NCI-H1092 treated with DMSO at 0.1 percent for 48 hours (cell line): ENCODE measurements at places on chromosomes 4 and X.

DNA sequence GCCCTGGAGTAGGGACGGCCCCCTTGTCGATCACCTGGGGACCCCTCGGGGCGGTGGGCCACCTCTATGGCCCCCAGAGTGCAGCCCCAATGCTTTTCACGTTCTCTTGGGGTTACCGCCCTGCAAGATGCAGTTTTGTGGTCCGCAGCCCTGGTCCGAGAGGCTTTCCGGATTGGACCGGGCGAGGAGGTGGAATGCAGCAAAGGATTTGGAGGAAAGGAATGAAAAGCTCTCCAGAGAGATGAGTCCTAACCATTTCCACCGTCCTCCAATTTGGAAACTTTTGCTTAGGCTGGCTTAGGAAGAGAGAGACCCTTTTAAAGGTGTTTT lies 601 bp downstream of the SLC25A43 start:
- DNase-seq: no peak

- DNase-seq: no peak
Observed at GRCh38 chrX:130081421-130082045, 28.8 kb downstream of the ELF4 start.

DNA sequence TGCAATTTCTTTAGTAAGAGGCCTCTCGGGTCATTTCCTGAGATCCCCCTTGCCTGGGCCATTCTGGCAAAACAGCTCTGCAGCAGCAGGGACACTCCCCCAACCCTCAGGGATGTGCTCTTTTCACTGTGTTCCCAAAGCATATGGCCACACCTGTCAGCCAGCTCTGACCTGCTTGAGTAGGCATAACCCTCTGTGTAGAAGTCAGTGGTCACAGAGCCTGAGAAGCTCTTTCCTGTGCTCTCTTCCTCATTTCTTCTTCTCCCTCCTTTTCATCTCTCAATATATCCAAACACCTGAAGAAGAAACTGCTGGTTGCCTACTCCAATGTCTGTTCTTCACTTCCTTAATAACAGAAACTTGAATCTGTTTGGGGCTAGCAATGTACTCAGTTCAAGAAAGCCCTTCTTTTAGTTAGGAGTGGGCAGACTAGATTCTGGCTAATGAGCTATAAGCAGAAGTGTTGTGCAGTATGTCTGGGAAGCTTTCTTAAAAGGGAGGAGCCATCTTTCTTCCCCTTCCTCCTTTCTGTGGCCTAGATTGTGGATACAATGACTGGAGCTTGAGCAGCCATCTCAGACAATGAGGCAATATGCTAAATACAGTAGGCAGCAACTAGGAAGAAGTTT lies 73.3 kb downstream of the PRPS1 start:
- DNase-seq: no peak

- no peak for DNase-seq
Observed at GRCh38 chr4:52780206-52780605, 29.0 kb upstream of the ERVMER34-1 start.

- no peak for DNase-seq
Observed at GRCh38 chr4:137648531-137648930, 116.2 kb upstream of the PCDH18 start.

- DNase-seq: no peak
Observed at GRCh38 chr4:122012735-122013134, 60.9 kb upstream of the TRPC3 start.

DNA sequence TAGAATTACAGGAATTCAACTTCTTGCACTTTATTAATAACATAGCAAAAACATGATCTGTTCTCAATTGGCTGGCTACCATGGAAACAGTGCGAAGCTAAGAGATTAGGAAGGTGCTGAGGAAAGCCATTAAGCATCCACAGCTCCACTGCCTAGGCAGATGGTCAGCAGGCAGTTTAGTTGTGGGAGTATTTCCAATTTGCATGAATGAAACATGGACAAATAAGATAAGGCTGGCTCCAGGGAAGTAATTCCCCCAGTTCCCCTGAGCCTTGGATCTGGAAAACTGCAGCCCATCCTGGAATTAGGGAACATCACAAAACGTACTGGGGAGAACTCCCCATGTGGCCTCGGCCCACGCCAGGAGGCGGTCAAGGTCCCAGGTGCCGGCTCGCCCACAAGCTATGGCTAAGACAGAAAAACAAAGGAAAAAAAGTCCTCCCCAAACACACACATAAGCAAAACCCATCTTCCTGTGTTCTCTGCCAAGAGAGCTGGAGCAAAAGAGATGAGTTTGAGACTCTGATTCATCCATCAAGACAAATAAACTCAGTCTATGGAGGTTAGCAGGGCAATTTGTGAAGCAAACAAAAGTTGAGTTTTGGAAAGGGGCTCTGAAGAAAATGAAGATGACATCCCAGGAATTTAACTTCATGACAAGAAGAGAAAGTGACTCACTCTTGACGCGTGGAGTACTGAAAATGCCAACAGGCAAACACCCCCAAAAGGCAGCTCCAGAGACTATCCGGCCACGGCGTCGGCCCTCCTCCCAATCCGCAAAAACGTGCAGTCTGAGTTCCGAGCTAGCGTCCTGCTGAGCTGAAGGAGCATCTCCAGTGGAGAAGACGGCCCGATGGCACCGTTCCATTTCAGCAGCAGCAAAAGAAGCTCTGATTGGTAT lies 45.1 kb downstream of the IGFBP7 start:
- DNase-seq: no peak

DNA sequence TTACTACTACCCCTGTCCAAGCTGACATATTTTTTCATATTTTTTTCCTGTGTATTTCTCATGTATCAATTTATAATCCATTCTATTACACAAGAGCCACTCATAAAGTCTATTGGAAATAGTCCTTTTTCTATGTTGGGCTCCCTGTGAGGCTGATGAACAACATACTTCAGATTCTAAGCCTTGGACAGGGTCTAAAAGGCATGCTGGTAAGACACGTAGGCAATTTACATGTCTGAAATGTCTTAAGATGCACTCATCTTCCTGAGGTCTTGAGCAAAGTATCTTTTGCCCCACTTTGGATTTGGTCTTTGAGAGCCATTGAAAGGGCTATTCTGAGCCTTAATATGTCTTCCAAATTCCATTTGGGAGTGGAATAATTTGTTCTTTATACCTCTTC lies 31.8 kb downstream of the OCIAD1 start:
- no peak for DNase-seq

GRCh38 chr4:11791797-11792196 lies 363.1 kb upstream of the HS3ST1 start:
- no peak for DNase-seq

DNA sequence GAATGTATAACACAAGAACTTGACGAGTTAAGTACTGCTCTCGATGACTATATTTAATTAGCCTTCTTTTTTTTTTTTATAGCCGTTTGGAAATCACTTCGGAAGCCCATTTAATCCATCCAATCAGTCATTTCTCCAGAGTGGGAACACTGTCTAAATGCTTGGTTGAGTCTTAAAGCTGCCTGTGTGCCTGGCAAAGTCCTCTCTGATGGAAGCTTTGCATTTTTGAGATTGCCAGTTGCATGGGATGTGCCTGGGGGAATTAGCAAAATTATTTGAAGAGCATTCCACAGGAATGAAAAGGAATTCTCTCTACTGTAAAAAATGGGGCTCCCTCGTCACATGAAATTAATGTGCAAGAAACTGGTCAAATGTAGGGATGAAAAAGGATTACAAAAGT lies 398.8 kb upstream of the RPS6KA3 start:
- DNase-seq: no peak

GRCh38 chr4:155582971-155583437 lies 83.6 kb upstream of the GUCY1A1 start:
- no peak for DNase-seq

DNA sequence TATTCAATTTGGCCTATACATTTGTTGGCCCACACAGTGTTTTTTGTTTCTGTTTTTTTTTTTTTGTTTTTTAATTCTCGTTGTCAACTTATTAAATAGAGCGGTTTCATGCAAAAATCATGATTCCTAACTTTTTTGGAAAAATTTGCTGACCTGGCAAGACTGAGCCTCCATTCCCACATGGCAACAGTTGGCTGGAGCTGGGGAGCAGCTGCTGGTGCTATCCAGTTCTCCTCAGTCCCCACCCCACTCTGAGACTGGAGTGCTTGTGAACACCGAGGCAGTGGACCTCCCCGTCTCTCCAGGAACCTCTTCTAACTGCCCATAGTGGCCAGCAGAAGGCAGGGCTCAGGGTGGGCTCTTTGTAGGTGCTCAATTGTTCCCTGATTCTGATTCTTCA lies 95.7 kb upstream of the OTUD4 start:
- no peak for DNase-seq
